ENCODE measurements at places on chromosomes 3 and 15.

- peak; percentile 44 for DNase-seq
Observed at GRCh38 chr15:42059661-42060476, 34.5 kb downstream of the PLA2G4D start.

- no peak for DNase-seq
Observed at GRCh38 chr15:58793862-58794261, 22.8 kb downstream of the MINDY2 start.

- DNase-seq = no peak
Observed at GRCh38 chr3:51975852-51976549, 1.1 kb downstream of the ABHD14A start.

DNA sequence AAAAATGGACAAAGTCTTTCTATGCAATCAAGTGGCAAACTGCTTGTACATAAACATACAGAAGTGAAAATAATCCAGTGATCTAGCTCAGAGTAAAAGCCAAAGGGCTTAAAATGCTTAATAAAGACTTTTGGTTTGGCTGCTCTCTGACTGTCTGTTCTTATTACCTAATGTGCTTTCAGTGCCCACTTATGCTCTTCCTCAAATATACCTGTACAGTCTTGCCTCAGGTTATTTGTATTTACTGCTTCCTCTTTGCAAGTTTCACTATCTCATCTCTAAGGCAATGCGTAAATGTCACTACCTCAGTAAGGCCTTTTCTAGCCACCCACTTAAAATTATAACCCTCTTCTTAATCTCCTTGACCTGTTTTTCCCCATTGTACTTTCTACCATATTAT is 171.8 kb downstream of the EPHA6 start:
- no peak for DNase-seq

- DNase-seq = no peak
Observed at GRCh38 chr3:152555666-152556291, 279.2 kb upstream of the P2RY1 start.

- no peak for DNase-seq
Observed at GRCh38 chr15:30940359-30940758, 36.6 kb downstream of the FAN1 start.

- DNase-seq = no peak
Observed at GRCh38 chr3:120797857-120798256, 55.3 kb downstream of the GTF2E1 start.

DNA sequence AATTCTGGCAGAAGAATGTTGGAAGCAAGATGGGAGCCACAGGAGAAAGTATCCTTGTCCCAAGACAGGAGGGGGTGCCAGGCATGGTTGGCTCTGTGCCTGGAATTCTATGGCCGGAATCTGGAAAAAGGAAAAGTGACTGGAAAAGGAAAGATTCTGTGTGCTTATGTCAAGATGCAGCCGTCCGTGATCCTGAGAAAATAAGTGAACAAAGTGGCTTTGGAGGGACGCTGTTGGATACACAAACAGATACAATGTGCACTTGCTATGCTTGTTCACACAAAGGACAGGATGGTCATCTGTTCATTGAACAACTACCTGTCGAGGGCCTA is 28.5 kb upstream of the MUC20 start:
- no peak for DNase-seq

GRCh38 chr3:171881251-171881650 is 38.1 kb downstream of the TMEM212 start:
- no peak for DNase-seq
